ENCODE measurements at places on chromosomes 2 and 18.

GRCh38 chr2:119838179-119838578, 78.5 kb downstream of the PTPN4 start:
- no peak for DNase-seq

DNA sequence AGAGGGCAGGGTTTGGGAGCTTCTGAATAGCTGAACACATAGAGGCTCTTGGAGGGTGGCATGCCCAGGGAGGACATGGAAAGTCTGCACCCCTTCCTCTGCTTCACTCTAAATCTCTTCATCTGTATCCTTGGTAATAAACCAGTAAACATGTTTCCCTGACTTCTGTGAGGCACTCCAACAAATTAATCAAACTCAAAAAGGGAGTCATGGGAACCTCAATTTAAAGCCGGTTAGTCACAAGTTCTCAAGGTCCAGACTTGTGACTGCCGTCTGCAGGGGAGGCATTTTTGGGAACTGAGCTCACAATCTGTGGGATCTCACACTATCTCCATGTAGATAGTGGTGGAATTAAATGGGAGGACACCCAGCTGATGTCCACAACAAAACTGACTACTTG, 33.1 kb upstream of the STON1 start:
- no peak for DNase-seq

GRCh38 chr2:23549821-23550530, 165.0 kb downstream of the KLHL29 start:
- no peak for DNase-seq

DNA sequence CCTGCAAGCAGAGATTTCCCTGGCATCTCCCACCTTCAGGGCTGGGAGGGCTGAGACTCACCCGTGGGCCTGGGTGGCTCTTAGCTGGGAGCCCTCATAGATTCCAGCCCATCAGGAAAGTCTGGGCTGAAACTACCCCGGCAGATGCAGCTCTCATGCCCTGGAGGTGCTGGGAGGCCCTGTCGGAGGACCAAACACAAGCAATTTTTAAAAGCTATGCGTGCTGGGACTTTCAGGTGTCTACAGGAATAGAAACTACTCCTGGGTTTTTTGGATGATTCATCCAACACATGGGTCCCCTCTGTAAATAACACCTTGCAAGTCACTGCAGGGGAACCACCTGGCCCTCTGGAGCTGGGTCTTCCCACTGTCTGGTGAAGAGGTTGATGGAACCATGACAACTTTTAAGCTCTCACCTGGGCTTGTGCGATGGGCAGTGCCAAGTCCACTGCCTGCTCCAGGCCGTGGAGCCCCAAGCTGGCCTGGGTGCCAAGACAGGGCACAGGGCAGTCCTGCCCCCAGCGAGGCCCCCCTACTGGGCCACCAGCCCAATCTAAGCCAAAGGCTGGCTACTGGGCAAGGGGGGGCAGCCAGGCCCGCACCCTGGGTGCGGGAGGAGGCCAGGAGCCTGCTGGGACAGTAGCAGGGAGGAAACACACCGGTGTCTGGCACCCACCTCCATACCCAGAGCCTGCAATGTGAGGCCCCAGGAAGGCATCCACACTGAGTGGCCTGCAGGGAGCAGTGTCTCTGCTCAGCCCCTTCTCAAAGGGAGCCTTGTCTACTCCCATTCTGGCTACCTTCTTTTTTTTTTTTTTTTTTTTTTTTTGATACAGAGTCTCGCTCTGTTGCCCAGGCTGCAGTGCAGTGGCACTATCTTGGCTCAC, 1.1 kb upstream of the GPR55 start:
- DNase-seq: no peak

DNA sequence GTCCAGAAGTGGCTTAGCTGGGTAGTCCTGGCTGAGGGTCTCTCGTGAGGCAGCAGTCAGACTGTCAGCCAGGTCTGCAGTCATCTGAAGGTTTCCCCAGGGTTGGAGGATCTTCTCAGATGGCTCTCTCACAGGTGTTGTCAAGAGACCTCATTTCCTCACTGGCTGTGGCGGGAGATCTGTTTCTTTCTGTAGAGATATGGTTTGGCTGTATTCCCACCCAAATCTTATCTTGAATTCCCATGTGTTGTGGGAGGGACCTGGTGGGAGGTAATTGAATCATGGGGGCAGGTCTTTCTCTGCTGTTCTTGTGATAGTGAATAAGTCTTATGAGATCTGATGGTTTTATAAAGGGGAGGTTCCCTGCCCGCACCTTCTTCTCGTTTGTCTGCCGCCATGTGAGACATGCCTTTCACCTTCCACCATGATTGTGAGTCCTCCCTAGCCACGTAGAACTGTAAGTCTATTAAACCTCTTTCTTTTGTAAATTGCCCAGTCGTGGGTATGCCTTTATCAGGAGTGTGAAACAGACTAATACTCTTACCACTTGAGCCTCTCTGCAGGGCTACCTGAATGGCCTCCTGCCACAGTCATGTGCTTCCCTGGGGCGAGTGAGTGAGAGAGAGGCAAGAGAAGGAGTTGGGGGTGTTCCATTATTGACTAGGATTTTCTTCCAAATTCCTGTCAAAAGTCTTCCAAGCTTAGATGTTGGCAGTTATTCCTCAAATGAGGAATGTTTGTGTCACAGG, 23.6 kb downstream of the MALT1 start:
- DNase-seq: no peak

- DNase-seq: no peak
Observed at GRCh38 chr2:128511731-128512378, 193.2 kb upstream of the HS6ST1 start.

DNA sequence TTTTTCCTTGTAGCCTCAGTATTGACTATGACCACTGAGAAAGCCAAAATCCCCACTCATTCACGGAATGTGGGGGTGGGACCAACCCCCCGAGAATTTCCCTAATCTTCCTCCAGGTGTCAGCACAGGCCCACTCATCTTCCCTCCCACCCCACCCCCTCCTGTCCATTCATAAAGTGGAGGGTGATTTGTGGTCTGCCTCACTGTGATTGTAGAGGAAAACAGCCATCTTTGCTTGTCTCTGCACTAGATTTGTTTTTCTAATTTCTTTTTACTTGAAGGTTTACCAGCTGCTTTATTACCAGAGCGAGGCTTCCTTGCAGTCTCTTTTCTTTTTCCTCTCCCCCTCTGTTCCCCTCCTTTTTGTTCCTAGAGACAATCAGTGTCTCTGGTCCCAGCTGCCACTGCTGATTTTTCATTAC, 171.8 kb downstream of the ICOS start:
- DNase-seq: peak; percentile 14

Measured in NCI-H460 (cell line).